Activated T-helper 1 cell treated with anti-CD3 and anti-CD28 coated beads, Interleukin-2, amount 50 U/mL, for 16 hours (primary cell): ENCODE measurements at places on chromosomes 16 and 17.
A peak's percentile ranks its signal among the peaks of the same experiment; 100 is the strongest.

DNA sequence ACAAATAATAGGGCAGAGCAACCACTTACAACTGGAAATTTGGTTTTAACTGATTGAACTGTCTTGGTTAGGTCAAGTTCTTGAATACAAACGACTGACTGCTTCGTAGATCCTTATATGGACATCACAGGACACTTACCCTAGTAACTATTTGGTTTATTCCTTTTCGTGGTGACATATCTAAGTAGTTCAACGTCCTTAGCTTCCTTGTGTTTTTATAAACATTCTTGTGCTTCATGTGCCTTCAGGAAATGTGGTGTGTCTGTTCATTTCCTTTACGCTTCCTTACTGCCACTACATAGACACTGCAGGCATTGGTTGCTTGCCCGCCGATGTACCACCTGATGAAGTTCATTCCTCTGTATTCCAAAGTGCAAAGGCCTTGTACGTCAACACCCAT, 59.3 kb downstream of the USP10 start:
- no peak for DNase-seq

- DNase-seq: no peak
Observed at GRCh38 chr16:56889206-56889605, 24.2 kb downstream of the SLC12A3 start.

- no peak for DNase-seq
Observed at GRCh38 chr17:55168958-55169687, 95.6 kb upstream of the HLF start.

- no peak for DNase-seq
Observed at GRCh38 chr16:69711115-69711740, 15.1 kb downstream of the NQO1 start.

GRCh38 chr16:23929237-23929636, 93.5 kb downstream of the PRKCB start:
- DNase-seq: no peak

DNA sequence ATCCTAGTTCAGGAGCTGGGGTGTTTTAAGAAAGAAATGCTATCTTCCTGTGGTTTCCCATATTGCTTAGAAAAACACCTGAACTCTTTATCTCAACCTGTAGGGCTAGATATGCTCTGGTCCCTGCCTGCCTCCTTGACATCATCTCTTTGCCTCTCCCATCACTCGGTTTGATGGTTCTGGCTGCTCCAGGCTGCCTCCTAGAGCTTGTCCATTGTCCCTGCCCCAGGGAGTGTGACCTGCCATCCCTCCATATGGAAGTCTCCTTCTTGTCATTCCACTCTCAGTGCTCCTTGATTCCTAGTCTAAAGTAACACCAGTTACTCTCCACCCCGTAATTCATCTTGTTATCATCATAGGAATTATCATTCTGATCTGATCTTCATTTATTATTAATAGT, 369.0 kb upstream of the EEF2KMT start:
- DNase-seq: no peak

- no peak for DNase-seq
Observed at GRCh38 chr17:64575431-64575830, 68.7 kb downstream of the CEP95 start.

GRCh38 chr17:73976147-73976546, 227.3 kb upstream of the RPL38 start:
- no peak for DNase-seq

DNA sequence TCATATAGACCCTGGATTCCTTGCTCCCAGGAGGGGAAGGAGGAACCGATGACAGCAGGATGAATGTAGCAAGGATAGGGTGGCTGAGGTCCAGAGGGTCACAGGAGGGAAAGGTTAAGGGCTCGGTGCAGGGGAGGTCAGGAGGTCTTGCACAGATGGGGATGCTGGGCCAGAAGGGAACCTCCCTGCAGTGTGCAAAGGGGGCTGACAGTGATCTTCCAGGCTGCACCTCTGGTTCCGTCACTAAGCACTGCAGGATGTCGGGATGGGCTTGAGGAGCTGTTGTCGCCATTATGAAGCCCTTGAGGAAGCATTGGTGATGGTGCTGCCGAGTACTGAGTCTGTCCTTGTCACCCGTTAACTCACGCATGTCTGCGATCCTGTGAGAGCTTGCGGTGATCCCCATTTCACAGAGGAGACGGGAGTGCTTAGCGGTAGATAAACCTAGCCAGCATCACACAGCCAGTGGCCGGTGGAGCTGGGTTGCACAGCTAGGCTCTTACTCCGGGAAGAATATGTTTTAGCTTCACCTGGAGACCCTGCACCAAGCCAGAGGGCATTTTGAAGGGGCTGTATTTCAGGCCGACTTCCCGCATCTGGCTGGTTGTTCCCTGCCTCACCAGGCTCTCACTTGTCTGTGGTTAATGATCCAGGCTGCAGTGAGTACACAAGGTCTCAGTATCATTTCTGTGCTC, 120.4 kb downstream of the SNX29 start:
- no peak for DNase-seq

DNA sequence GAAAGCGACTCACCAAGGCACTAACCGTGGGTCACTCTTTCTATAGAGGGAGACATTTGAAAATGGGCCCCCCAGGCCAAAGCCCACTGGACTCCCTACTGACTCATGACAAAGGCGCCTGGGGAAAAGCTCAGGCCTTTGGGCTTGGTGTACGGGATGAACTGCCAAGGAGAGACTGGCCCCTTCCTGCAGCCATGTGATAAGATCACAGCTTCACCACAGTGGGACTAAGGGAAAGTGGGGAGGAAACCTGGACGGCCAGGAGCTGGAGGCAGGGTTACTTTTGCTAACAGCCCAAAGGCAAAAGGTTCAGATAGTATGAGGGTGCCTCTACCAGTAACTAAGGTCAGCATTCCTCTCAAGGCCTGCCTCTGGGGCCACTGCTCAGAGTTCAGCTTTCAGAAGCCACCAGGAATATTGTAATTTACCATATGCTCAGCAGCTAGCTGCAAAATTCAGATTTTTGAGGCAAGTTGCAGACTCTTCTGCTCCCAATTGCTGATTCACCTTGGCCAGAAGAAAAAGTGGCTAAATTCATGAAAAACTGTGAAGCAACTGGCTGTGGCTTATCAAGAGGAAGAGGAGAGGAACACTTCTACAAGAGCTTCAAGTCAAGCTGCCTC, 37.1 kb upstream of the SLC25A19 start:
- no peak for DNase-seq

DNA sequence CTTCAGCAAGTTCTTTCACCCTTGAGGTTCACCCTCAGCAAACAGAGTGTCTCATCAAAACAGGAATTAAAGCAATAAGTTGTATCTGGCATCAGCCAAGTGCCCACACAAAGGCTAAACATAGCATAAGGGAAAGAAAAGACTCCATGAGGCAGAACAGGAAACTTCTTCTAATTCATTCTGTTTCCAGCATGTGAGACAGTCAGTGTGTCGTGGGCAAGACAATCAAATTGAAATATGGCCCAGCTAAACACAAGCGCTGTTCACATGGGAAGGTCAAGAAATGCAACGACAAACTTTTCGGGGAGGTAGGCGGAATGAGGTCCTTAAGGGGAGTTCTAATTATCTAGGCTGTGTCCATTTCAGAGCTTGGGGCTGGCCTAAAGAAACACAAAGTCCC, 393.4 kb downstream of the HAPSTR1 start:
- DNase-seq: no peak

DNA sequence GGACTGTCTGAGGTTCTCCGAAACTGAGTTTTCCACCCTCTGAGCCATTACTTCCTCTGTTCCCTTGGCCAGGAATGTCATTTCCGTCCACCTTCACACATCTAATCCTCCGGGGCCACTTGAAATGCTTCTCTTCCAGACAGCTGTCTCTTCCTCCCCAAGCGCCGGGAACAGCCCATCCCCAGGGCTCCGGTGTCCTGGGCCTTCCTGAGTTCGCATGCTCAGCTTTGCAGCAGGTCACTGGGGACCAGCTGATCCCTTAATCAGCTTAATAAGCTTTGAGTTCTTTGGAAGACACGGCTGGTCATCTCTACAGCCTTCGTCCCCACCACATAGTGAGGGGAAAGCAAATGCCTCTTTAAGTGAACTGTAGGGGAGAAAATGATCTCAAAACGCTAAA, 123.4 kb downstream of the DYNLRB2 start:
- no peak for DNase-seq

DNA sequence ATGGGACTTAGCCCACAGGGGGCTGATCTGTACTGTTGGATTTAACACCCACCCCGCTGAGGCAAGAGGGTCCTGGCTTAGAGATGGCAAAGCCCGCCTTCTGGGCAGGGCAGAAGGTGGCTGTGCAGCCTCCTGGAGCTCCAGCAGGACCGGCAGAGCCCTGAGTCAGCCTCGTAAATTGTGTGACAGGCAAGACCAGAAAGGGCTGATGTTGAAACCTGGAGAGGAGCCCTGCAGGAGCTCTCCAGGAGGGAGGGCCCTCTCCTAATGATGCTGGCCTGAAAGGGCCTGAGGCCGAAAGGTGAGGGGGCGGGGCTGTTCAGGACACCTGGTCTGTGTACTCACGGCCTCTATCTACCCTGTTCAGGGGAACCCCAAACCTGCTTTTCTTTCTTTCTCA, 22.5 kb upstream of the MYO15B start:
- DNase-seq: no peak

GRCh38 chr16:81623365-81624102, 155.6 kb upstream of the PLCG2 start:
- DNase-seq: peak; percentile 17

DNA sequence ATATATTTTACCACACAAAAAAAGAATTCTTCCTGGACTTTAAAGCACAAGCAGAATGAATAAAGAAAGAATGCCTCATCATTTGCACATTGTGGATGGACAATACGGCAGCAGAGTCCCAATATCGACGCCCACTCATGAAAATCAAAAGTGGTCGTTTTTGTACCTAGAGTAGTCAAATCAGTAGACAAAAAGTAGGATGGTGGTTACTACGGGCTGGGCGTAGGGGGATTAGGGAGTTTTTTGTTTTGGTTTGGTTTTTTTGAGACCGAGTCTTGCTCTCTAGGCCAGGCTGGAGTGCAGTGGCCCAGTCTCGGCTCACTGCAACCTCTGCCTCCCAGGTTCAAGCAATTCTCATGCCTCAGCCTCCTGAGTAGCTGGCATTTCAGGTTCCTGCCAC, 8.6 kb upstream of the CENPV start:
- no peak for DNase-seq

- DNase-seq: no peak
Observed at GRCh38 chr16:48014349-48015135, 141.3 kb downstream of the ABCC12 start.

DNA sequence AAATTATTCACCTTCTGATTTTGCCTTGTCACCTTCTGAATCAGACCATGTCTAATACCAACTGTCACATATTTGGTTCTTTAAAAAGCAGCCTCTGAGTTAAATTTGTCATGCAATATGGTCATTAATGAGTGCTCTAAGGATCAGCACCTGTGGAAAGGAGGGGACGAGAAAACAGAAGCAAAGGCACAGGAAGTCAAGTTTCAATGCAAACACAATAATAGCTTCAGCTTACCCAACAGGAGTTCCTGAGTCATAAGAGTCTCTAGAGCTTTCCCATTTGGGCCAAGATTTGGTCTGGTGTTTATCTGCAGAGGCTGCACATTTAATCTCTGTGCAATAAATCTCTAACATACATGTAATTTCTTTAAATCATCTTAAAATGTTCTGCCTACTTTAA, 889.8 kb downstream of the CDH8 start:
- no peak for DNase-seq

- DNase-seq: no peak
Observed at GRCh38 chr16:86768228-86768791, 190.0 kb downstream of the FOXL1 start.

- no peak for DNase-seq
Observed at GRCh38 chr16:6483469-6484033, 849.1 kb upstream of the RBFOX1 start.

DNA sequence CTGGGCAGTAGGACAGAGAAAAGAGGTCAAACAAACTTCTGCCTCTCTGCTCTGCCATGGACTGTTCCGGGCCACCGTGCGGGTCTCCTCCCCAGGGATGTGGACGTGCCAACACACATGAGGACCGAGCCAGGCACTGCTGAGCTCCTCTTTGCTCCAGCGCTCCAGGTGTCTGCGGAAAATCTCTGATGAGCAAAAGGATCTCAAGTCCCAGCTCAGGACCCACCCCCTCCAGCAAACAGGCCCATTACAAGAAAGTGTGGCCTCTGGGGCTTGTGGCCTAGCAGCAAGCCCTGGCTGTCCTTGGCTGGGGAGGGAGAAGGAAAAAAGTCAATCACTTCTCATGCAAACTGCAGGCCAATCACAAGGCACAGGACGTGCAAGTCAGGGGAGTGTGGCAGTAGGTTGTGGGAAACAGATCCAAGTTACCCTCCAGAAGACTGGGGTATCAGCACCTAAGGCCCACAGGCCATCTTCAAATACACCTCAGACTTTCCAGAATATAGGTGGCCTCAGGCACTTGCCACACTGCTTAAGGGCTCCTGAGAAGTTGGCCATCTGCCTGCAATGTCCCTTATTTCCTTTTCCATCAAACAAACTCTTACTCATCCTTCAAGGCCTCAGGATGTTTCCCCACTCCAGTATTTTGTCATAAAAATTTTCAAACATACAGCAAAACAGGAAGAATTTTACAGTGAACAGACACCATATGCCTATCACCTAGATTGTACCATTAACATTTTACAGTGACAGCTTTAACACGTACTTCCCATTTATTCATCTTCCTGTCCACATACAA, 36.0 kb upstream of the SREBF1 start:
- no peak for DNase-seq

DNA sequence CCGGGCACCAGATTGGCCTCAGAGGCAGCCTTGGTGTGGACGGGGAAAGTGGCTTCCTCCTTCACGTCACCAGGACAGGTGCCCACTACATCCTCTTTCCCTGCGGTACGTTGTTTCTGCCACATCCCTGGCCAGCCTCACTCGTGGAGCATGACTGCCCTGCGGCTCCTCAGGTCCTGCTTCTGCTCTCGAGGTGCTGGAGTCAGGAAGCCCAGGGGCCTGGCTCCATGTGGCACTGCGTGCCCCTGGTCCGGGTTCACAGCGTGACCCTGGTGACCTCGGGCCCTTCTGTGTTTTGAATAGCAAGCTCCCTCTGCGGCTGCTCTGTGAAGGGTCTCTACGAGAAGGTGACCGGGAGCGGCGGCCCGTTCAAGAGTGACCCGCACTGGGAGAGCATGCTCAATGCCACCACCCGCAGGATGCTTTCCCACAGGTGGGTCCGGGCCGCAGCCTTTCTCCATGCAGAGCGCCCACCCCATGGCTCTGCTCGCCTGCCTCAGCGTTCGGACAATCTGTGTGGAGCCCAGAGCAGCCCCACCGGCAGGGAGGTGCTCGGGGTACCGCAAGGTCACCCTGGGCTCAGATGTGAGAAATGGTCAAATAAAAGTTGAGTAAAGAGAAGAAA, 13.5 kb downstream of the RGS11 start:
- no peak for DNase-seq

DNA sequence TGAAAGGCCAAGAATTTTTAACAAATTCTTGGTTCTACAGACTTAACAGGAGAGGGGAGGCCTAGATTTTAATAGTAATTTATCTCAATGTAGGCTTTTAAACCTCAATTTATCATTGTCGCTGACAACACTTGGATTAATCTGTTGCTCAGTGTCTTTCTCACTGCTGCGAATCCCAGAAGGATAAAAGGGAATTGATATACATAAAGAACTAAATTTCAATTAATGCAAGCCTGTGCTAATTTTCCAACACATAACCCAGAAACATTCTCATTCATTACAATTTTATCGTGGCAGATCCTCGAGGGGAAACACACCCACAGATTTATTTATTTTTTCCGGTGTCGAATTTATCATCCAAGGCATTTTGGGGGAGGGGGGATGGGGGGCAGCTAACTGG, 98.1 kb downstream of the WSCD1 start:
- no peak for DNase-seq

GRCh38 chr16:82874271-82874670, 247.5 kb downstream of the CDH13 start:
- no peak for DNase-seq

- DNase-seq: no peak
Observed at GRCh38 chr16:14146445-14146844, 75.3 kb downstream of the MRTFB start.
